ENCODE measurements at places on chromosomes 12 and 14. TPM values are rescaled to one million over a fixed set of nuclear protein-coding genes. Genes with fewer than 3 reads are reported as not detected.

TBX5 gene
- not detected for total RNA-seq

GRCh38 chr14:85438481-85438942, 91.4 kb upstream of the FLRT2 start:
- no peak for DNase-seq

GRCh38 chr14:95039993-95040348, 117.4 kb downstream of the DICER1 start:
- DNase-seq = no peak

KITLG gene
- total RNA-seq = 12.9 TPM

GRCh38 chr12:93729934-93730333, 52.8 kb downstream of the CRADD start:
- no peak for DNase-seq

Data from kidney epithelial cell (primary cell).